ENCODE measurements at places on chromosomes 1 and 21.

- no peak for DNase-seq
These were observed 103.4 kb downstream of the TENT5C start for GRCh38 chr1:117709249-117709691.

DNA sequence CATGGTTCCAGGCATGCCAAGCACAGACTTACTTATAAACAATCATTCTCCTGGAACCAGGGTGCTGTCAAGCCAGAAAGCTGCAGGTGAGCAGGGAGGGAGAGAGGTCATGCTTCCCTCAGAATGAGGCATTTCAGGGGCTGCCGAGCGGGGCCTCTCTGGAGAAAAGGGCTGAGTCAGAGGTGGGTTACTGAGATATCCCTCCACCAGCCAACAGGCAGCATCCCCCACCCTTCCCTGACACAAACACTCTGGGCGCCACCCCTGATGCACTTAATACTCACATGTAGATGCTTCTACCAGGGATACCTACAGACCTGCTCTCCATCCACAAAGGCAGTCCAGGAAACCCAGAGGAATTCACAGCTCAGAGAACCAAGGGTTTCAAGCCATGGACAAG is 13.1 kb downstream of the STK40 start:
- no peak for DNase-seq

- no peak for DNase-seq
These were observed 363.1 kb upstream of the ADGRL2 start for GRCh38 chr1:81437649-81438048.

- no peak for DNase-seq
These were observed 36.7 kb upstream of the RAP1A start for GRCh38 chr1:111582644-111583618.

GRCh38 chr1:101992821-101993575 is 3.7 kb downstream of the OLFM3 start:
- DNase-seq = no peak

- no peak for DNase-seq
These were observed 146.3 kb upstream of the C8B start for GRCh38 chr1:57112148-57112547.

DNA sequence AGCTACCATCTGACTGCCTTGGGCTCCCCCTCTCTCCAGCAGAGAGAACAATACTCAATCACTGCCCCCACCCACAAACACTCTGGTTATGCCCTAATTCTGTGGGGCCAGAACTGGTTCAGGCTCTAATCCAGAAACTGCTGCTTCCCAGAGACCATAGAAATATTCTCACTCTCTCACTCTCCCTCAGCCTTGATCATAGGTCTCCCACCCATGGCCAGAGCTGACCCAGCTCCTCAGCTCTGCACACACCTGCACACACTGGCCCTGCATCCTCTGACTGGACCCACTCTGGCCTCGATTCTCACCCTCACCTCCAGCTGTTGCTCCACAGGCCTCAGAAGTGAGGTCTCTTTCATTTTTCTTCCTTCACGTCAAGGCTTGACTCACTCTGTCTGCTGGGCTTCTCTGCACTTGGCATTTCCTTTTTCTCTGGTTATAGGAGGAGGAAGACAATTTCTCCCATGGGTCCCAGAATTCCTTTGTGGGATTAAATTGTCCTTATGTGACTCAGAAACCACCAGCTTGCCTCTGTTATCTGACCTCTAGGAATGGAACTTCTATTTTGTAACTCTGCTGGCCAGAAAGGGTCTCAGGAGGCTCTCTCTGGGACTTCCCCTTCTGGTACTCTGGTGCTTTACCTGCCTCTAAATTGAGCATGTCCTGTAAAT is 15.6 kb upstream of the ZMYM6 start:
- DNase-seq = no peak
